Spleen (tissue), 13 donors: ENCODE measurements at places on chromosomes 1 and 21. TPM values are rescaled to one million over a fixed set of nuclear protein-coding genes. Genes with fewer than 3 reads are reported as not detected.

DNA sequence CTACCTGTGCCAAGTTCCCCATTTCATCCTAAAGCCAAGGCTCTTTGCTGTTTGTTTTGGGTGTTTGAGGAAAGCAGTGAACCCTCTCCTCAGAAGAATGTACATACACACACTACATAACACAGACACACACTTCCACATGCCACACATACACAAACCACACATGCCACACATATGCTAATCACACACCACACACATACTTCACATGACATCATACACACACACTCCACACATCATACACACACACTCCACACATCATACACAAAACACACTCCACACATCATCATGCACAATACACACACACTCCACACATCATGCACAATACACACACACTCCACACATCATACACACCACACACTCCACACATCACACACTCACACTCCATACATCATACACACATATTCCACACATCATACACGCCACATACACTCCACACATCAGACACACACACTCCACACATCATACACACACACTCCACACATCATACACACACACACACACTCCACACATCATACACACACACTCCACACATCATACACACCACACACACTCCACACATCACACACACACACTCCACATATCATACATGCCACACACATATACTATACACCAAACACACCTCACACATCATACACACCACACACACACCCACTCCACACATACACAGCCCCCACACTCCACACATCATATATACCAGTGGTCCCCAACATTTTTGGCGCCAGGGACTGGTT is 22.7 kb upstream of the ZNF436 start:
- DNase-seq, result no peak

DNA sequence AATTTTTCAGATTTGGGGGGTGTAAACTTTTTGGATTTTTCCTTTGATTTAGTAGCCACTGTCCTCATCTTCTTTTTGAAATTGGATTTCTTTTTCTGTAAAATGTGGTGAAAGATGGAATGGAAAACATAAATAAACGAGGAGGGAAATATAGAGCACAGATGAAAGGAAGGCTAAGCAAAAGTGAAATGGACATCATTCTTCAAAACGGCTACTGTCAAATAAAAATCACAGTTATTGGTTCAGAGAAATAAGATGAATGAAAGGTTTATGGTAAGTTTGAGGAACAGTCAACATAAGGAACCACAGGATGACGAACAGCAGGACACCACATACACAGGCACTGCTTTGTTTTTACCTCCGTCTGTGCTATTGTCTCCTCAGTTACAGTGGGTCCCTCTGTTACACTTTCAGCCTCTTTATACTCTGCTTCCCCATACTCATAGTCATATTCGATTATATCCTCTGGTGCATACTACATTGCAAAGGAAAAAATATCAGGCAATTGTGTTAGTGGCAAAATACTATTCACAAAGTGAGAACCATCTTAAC is 82.4 kb downstream of the COL11A1 start:
- DNase-seq, result no peak

- DNase-seq, result no peak
Measured at GRCh38 chr1:163440090-163440489, 118.3 kb downstream of the NUF2 start.

DNA sequence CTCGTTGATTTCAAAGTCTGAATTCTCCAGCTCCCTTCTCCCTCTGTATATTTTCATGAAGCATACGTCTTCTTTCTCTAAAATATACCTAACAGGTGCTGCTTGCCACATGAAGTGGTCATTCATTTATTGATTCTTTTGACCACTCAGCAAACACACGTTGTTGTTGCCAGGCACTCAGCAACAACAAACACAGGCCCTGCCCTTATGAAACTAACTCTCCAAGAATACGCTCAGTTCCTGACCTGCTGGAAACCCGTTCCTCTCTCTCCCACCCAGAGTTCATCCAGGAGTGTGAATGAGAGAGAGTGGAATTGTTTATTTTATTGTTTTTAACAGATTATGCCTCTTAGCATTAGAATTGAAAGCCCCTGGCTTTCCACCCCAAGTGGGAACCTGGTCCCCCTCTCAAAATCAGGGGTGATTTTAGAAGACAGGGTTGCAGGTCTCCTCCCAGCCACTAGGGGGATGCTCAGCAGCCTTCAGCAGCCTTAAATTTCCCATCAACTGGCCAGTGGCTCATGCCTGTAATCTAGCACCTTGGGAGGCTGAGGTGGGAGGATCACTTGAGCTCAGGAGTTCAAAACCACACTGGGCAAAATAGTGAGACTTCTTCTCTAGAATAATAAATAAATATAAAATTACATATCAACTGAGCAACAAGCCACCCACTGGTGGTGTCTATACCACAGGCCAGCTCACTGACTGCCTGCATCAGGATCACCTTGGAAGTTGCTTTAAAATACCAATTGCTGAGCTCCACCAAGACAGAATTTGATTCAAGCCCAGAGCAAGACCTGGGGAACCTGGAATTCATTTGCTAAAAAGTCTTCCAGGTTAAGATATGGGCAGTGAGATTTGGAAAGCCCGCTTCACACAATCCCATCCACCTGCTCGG is 181.0 kb upstream of the KLHDC7A start:
- no peak for DNase-seq

GRCh38 chr1:15245593-15246360 is 1.2 kb upstream of the FHAD1 start:
- no peak for DNase-seq

DNA sequence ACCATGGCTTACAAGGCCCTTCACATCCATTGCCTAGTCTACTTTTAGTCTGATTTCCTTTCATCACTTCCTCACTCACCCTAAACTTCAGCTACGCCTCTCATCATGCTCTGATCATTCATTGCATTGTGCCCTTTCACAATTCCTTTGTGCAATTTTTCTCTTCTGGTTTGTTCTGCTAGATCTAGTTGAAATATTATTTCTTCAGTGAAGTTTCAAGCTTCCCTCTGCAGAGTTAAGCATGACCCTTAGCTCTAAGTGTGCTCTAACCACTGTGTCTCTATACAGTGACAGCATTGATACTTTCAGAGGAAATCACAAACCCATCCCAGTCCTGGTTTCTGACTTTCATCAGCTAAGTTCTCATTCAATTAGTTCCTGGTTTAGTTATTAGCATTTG is 166.1 kb downstream of the PLA2G4A start:
- no peak for DNase-seq

DNA sequence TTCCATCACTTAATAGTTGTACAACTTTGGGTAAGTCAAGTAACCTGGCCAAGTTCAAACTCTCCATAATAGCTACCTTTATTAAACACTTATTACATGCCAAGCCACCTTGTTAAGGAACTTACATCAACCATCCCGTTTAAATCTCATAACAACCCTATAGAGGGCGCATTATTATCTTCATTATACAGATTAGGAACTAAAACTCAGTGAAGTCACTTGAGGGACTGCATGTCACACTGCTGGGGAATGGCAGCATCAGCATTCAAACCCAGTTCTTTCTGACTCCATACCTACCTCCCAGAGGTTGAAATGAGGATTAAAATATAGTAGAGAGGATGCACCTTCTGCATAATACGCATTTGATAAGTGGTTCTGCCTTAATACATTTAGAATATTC is 47.1 kb upstream of the PLA2G2C start:
- DNase-seq, result no peak

DNA sequence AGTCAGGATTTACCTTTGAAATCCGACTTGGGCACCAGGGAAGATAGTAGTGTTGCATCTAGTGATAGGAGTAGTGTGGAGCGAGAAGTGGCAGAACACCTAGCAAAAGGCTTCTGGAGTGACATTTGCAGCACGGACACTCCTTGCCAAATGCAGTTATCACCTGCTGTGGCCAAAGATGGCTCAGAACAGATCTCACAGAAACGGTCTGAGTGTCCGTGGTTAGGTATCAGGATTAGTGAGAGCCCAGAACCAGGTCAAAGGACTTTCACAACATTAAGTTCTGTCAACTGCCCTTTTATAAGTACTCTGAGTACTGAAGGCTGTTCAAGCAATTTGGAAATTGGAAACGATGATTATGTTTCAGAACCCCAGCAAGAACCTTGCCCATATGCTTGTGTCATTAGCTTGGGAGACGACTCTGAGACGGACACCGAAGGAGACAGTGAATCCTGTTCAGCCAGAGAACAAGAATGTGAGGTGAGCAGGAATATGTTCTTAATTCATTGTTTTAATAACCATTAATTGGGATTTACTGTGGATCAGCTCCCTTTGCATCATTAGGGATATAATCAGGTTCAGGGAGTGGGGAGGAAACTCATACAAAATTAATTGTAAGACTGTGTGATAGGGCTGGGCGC is 28.3 kb downstream of the BACH1 start:
- no peak for DNase-seq

- DNase-seq, result no peak
Measured at GRCh38 chr1:205262731-205263171, 35.0 kb downstream of the TMCC2 start.

- no peak for DNase-seq
Measured at GRCh38 chr21:29547998-29548397, 249.3 kb downstream of the BACH1 start.

GRCh38 chr21:28944296-28944695 is 48.4 kb downstream of the LTN1 start:
- no peak for DNase-seq

- DNase-seq, result peak; percentile 92
Measured at GRCh38 chr1:248858096-248858890, 592 bp downstream of the ZNF692 start.

GRCh38 chr1:152461544-152461943 is 47.5 kb upstream of the CRNN start:
- DNase-seq, result no peak

DNA sequence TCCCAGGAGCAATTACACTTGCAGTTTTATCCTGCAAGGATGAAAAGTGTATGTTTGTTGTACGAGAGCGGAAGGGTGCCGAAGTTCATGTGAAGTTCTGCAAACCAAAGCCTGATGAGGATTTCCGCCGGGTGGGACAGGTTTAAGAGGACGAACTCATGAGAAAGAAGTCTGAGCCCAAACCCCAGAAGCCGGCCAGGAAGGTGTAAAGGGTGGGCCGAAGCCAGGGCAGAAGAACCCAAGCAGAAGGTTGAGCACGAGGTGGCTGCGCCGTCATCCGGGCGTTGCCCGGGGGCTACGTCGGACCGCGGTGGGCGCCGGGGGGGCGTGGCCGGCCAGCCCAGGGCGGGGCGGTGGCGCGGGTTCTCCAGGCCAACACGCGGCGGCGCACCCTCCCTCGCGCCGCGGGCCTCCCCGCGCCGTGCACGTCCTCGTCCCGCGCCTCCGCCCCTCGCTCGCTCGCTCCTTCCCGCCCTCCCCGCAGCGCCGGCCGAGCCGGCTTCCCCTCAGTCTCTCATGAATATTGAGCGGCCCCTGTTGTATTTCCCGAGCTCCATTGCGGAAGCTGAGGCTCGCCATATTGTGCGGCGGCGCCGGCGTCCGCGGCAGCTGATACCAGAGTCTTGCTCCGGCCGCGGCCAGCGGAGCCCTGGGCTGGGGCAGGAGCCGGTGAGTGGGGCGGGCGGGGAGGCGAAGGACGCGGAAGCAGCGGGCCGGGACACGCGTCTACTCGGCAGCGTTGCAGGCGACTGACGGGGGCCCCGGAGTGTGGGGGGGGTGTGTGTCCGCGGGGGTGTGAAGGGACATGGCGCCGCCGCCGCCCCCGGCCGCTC is at the start of gene RNF2:
TSS of gene RNF2 (plus strand) at position 578 of the 833 bp plus-strand sequence. CDS start 41,996 bp downstream, outside the sequence.
- peak; percentile 96 for DNase-seq

- DNase-seq, result peak; percentile 50
Measured at GRCh38 chr21:44924606-44925377, 4.1 kb upstream of the ITGB2 start.

GRCh38 chr1:78045926-78046778 is at the start of gene GIPC2:
Gene GIPC2, plus strand, starts transcription at chr1:78045966. Its CDS starts 129 bp downstream, at chr1:78046095.
- DNase-seq, result peak; percentile 80

DNA sequence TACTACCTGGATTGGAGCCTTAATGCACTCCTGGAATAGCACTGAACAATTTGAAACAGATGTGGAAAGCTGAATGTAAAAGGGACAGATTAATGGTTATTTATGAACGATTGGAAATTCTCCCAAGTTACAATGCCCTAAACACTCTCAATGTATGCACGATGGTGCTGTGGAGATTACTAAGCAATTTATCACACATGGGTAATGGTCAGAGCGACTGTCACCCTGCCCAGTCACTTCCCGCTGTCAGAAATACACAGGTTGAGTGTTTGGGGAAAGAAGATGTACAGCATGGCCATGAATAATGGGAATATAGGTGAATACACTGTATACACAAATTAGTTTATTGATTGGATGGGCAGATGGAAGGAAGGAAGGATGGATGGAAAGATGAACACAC is 342.4 kb downstream of the VAV3 start:
- no peak for DNase-seq

GRCh38 chr1:212221801-212222200 is 63.4 kb upstream of the PPP2R5A start:
- DNase-seq, result no peak

The CELA3A gene
- total RNA-seq, result 1.7 TPM

The OR6N1 gene
- not detected for total RNA-seq

The C1orf167 gene
- total RNA-seq, result 4.8 TPM

The ZFP69B gene
- total RNA-seq, result 2.6 TPM

The TMPRSS15 gene
- total RNA-seq, result not detected

The PTGER3 gene
- 0.17 TPM for total RNA-seq

The GJB5 gene
- not detected for total RNA-seq

The PDE4B gene
- 55.3 TPM for total RNA-seq

The KRTAP19-1 gene
- not detected for total RNA-seq

The EFNA3 gene
- 4.3 TPM for total RNA-seq

The AXDND1 gene
- not detected for total RNA-seq
